ENCODE measurements at places on chromosomes 6 and 20. TPM values are rescaled to one million over a fixed set of nuclear protein-coding genes. Genes with fewer than 3 reads are reported as not detected.

DNA sequence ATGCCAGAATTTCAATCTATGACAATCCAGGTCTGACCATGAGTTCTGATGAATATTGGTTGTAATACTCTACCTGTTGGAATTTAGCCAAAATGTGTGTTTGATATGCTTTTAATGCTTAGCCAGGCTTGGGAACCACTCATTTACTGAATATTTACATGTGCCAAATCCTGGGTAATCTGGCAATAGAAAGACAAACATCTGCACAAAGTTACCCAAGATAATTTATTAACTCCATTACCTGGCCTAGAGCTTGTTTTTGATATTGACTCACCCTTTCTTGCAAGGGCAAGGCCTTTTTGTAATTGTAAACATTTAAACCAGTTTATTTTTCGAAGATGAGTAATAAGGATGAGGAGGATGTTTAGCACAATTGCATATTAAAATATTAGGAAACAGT lies 13.5 kb upstream of the CD2AP start:
- no peak for DNase-seq

GRCh38 chr20:21053002-21053762 lies 53.0 kb downstream of the LINC00237 start:
- no peak for DNase-seq

DNA sequence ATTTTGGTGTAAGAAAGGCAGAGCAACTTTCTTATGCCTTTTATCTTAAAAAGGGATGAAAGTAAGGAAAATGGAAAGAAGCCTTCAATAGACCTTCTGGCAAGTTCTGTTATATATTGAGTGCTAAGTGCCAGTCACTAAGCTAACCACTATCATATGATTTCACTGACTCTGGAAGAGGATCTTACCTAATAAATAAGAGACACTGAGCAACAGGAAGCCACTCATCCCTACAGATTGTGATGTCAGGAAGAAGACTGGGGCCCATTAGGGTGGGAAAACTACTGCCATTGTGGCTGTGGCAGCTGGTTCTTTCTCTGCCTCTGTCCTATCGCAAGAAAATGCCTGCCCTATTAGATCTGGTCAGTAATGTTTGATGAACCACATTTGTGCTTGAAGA lies 89.6 kb downstream of the AIG1 start:
- no peak for DNase-seq

- DNase-seq: peak; percentile 93
Measured at GRCh38 chr20:45890985-45891983, at the start of the genes CTSA and NEURL2. CTSA (plus strand) TSS chr20:45891335; CDS start chr20:45891569, 234 bp downstream. NEURL2 (minus strand) TSS chr20:45891208; CDS start chr20:45890991, 217 bp downstream.

DNA sequence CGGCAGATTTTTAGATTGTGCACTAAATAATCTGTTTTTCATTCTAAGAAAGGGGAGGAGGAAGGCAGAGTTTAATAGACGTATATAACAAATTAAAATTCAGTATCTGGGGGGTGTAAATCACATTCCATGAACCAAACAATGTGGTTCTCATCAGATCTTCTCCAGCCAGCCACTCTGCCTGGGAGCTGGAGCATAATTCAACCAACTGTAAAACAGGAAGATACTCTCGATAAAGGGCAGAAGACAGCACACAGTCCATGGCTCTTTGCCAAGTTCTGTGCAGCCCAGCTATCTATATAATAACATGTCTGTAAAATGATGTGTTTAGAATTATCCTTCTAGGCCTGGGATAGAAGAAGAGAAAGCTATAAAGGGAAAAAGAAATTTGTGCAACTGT lies 289.9 kb upstream of the ZFP64 start:
- DNase-seq: peak; percentile 88

GRCh38 chr20:35739294-35740163 lies 2.5 kb downstream of the RBM39 start:
- peak; percentile 53 for DNase-seq

DNA sequence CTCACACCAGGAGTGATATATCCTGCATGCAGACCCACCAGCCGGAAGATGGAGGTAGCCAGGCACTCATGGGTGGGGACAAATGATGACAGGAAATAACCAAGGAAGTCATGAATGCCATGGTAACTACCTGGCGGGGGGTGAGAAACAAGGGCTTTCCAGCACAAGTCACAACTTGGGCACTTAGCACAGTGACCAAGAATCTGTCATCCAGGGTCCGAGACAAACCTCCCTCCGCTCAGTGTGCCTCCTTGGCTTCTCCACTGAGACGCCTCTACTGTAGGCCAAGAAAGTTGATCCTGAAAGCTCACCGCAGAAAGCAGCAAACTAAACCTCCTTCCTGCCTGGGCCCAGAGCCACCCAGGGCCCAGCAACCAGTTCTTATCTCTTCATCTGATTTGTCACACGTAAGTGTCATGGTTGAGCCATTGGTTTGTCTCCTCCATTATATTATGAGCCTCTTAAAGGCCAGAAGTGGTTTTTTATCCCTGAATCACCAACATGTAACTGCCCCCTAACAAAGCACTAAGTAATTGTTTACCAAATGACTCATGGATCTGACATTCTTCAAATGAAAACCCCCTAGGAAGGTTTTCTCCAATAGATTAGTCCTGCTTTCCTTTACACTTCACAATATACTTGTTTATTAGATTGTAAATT lies 84.3 kb upstream of the TAB2 start:
- peak; percentile 13 for DNase-seq

GRCh38 chr20:17752459-17752858 lies 52.7 kb downstream of the BANF2 start:
- no peak for DNase-seq

DNA sequence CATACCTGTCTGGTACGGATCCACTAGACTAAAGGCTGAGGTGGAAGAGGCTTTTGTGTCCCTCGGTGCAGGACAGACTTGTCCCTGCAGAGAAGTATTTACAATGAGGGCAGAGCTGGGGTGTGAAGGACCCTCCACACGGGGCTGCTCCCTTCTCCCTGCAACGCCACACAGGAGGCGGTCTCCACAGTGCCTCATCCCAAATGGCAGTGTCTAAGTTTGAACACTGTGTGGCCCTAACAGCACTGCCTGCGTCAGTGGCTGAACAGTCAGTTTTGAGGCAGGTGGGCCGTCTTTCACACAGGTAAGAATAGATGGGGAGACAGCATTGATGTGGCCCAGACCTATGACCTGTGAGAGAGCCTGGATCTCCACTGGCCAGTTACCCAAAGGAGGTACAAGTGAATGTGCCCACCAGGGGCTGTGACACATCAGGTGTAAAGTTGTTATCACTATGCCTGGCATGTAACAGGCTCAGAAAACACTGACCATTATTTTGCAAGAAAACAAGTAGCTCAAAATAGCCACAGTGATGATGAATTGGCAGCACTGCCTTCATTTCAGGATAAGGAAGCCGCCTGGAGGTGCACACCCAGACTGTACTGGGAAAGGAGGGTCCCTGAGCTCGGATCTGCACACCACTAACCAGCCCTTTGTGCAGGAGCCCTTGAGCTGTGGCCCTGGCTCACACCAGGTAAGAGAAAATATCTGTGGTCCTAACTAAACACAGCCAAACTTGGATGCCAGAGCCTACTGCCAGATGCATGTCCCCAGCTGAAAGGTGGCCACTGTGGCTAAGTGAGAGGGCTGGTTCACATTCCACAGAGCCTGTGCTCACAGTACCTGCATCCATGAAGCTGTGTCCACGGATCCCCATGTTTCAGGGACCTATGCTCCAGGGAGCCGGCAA lies 246.7 kb downstream of the DLL1 start:
- no peak for DNase-seq

- DNase-seq: no peak
Measured at GRCh38 chr6:167211881-167212712, 54.3 kb upstream of the GPR31 start.

DNA sequence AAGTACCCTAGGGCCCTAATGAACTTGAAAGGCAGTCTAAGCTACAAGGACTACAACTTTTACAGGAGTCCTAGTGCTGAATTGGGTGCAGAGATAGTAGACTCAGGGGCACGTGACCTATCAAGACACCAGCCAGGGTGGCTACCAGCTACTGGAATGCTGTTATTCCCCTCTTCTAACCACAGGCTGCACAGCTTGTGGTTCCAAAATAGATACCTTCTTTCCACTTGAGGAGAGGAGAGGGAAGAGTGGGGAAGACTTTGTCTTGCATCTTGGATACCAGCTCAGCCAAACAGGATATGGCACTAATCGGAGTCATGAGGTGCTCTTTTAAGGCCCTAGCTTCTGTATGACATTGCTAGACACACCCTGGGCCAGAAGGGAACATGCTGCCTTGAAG lies 60.0 kb upstream of the MTRF1L start:
- no peak for DNase-seq

DNA sequence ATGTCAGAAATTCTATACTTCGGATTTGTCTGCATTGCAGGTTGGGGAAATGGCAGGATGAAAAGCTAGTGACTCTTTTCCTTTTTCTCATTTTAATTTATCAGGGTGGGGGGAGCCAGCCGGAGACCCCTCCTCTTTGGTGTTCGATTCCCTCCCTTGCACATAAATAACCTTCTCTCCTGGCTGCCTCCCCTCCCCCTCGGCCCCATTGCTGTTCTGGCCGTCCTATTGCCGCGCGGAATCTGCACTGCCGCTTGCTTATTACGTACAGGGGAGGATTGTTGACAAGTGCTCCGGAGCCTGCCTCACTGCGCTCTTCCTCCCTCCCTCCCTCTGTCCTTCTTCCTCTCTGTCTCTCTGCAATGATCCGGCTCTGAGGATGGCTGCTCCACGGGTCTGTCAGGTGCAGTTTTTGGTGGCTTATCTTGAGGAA lies 154.7 kb downstream of the JARID2 start:
- peak; percentile 82 for DNase-seq

DNA sequence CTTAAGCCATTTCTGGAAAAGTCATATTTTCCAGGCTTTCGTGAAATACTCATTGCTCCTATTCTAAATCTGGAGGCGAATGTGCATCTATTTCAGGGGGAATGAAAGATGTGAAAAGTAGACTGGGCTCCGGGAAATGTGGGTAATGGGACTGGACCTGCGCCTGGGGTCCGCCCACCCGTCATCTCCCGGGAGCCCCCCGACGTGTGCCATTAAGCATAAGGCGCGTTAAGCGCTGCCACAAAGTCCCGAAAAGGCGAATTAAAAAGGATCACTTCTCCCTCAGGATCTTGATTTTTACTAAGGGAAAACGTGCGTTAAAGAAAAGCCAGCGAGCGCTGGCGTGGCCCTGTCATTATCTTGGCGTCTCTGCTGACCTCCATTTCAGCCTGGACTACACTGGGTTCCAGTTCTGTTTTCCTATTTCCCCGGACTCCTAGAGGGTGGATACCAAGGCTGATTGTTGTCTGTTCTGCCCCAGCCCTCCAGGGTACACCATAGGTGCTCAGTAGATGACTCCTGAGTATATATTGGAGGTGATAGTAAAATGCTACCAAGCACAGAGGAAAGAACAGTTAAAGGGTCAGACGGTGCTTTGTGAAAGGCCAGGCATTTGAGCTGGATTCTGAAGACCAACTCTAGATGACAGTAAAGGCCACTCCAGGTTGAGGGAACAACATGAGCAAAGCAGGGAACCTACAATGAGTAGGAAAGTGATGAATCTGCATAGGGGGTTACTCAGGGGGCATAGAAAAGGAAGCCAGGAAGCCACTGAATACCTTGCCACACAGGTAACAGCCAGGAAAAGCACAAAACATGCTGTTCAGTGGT lies 89.2 kb upstream of the ARID1B start:
- peak; percentile 44 for DNase-seq

DNA sequence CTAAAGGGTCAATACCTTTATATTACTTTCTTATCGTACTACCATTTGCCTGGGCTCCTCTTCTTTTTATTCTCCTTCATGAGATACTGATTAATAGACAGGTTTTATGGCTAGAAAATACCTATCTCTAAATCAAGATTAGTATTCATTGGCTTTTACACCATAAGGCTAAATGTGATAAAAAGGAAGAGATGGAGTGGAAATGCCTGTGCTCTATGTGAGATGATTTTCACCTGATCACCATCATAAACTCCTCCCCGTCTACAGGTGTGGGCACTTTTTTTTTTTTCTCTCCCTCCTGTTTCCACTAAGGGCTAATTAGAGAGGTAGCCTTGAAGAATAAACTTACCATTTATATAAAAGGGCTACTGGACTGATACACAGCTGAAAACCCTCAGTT lies at the start of gene GLYATL3:
Gene GLYATL3 (plus strand): TSS at position 301 of the 400 bp plus-strand sequence. CDS start 12,068 bp downstream, outside the sequence.
- DNase-seq: no peak

- no peak for DNase-seq
Measured at GRCh38 chr6:47151232-47151898, 109.2 kb upstream of the ADGRF1 start.

DNA sequence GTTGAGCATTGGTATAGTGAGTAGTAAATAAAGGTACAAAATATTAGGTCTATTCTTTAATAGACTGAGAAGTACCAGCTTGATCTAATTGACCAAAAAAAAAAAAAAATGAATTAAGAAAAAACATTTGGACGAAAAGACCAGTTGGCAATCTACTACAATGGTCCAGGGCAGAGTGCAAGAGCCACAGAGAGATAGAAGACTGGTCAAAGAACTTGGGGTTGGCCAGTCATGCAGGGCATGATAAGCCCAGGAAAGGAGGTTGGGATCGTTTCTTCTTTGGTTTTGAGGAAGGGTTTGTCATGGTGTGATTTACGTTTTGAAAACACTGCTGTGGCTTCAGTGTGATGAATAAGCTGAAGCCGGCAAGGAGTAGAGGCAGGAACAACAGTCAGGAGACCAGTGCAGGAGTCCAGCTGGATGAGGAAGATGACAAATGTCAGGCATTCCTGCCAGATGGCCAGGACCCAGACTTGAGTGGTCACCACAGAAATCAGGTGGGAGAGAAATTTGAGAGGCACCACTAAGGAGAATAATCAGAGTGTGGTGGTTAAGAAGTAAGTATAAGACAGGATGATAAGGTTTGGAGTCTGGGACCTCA lies 14.0 kb downstream of the SMLR1 start:
- DNase-seq: peak; percentile 5

- DNase-seq: no peak
Measured at GRCh38 chr6:7535498-7535897, 6.0 kb upstream of the DSP start.

- DNase-seq: no peak
Measured at GRCh38 chr6:169824848-169825557, 73.6 kb downstream of the ERMARD start.

DNA sequence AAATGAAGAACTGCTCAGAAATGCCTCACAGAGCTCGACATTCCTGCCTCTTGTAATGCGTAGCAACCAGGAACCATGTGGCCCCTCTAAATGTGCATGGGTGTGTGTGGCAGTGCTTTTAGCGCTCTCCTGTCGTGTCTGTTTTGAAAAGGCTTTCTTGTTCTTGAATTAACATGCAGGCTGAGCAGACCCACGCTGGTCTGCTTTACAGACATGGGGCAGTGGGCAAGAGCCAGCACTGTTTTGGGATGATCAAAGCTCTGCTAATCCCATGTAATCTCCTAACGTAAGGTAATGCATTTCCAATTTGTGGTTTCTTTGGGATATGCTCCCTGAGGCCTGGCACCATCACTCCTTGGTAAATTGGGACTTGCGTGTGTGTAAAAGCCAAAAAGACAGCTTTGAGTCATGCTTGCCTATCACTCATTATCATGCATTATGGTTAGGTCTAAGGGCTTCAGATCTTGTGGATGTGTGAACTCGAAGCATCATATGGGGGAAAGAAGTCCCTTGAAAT lies 11.8 kb downstream of the RIPOR2 start:
- no peak for DNase-seq

MEI4 gene
- total RNA-seq: not detected

SLC22A2 gene
- total RNA-seq: not detected

SLX4IP gene
- total RNA-seq: 1.7 TPM

DEF6 gene
- total RNA-seq: 0.65 TPM

TAGAP gene
- total RNA-seq: not detected

CRNKL1 gene
- 30.6 TPM for total RNA-seq

ZNF341 gene
- total RNA-seq: 0.99 TPM

RNF39 gene
- not detected for total RNA-seq

SOX18 gene
- total RNA-seq: 29.6 TPM

IER3 gene
- 148 TPM for total RNA-seq

SLC52A3 gene
- under 0.01 TPM for total RNA-seq

FBXO30 gene
- 8.3 TPM for total RNA-seq

LGSN gene
- total RNA-seq: not detected

POU5F1 gene
- not detected for total RNA-seq

All from lung microvascular endothelial cell (primary cell).